ENCODE measurements at places on chromosomes 3 and 15.
A peak's percentile ranks its signal among the peaks of the same experiment; 100 is the strongest.

DNA sequence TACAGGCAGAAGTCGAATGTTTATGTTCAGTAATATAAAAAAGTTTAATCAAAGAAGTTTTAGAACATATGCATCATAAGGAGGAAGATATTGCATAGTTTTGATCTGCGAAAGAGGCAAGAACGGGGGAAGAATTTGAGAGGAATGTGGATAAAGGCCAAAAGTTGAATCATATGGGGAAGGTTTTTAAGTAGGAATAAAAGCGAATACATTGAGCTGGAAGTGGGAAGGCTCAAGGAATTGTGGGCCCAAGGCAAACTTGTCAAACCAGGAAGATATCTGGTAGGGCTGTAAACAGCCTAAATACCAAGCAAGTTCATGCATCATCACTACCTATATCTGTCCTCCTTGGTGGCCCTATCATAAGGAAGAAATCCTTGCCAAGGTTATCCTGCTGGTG is 186.9 kb downstream of the MAGI1 start:
- no peak for DNase-seq

DNA sequence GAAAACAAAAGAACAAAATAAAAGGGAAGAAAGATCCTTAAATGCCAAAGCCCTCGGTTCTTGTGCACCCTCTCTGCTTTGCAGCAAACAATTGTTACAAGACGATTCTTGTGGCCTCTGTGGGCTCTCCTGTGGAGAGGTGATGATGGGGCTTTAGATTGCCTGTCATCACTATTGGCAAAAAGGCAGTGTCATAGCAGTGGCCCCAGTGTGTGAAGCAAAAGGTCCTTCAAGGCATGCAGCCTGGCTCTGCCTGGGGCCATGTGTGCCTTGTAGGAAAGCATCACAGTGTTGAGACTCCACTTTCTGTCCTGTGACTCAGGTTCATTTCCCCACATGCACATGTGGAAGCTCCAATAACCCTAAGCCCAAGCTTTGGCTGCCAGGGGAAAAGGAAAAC is 43.7 kb downstream of the POC1A start:
- no peak for DNase-seq

DNA sequence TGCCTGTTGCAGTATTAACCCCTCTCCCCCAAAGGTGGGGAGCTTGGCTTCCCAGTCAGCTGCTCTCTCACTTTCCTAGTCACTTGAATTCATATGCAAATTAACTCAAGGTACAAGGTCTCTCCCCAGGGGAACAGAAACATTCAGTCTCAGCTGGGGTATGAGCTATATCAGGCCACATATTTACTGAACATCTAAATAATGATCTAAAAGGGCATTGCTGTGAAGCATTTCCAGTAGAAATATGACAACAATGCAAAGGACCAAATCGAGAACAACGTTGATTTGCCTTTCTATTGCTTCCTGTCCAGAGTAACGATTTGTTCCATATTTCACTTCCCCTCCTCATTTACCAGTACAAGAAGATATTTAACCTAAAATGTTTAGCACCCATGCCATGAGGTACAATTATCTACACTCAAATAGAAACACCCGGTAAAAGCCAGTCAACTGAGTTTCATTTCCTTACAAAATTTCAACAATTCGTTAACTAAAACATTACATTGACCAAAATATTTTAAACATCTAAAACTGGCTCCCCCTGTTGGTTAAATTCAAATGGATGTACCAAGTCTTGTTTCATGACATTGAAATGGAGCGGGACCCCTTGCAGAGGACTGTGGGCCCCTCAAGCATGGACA is 36.5 kb upstream of the KLHL6 start:
- no peak for DNase-seq

DNA sequence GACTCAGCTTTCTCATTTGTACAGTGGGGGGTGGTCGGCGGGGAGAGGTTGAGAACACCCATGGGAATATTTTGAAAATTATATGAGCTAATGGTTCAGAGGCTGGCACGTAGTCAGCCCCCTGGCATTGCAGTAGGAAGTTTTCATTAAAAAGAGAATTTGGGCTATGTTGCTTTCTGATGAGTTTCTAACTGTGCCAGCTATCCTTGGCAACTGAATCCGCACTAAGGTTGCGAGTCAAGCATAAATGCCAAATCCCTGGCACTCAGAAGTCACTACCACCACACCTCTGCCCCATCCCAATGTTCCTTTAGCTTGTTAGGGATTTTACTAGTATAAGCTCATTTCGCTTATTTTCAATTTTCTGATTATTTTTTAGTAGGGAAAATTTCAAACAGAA is 91.6 kb downstream of the DNASE1L3 start:
- no peak for DNase-seq

GRCh38 chr3:168249205-168249549 is 153.5 kb upstream of the GOLIM4 start:
- DNase-seq, result no peak

GRCh38 chr15:37007301-37007700 is 93.0 kb downstream of the MEIS2 start:
- DNase-seq, result no peak

DNA sequence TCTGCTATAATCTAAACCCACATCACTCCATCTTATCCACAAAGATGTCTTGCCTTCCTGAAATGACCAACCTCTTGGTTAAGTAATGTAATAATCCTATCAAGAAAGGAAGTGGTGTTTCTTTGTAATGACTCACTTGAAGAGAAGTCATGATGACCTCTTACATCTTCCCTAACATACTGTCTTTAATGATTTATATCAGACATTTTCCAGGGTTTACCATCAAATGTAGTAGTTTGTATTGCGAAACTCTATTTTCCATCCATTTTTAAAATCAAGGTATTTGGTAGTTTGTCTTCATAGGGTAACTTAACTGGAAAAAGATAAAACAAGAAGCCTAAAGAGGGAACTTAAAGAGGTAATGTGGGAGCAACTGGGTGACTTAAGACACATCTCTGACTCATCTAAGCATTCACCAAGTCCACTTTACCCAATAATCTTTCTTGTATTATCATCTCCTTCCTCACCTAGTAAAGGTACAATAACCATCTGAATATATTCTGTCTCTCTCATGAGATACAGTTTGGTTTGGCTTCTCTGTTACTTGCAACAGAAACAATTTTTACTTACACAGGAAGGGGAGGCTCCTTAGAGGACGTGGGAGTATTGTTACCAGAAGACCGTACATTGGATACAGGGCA is 5.7 kb upstream of the MAPK6 start:
- no peak for DNase-seq

DNA sequence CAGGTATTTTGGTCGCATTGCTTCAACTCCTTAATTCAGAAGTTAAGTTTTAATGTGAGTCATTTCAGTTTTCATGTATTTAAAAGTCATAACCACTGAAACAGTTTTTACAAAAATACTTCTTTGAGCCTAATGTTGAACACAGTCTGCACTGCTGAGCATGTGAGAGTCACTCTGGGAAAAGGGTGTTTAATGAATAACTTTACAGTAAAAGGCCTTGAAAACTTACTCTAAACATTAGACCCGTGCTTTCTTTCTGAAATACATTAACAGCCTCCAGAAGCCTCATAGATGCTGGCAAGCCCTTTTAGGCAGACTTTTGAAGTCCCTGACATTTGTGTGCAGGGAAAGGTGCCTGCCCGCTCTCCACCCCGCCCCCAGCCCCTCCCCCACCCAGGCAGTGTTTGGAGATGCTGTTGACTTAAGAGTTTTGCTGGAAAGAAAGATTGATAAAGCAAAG is 68.9 kb upstream of the NR2F2 start:
- no peak for DNase-seq

DNA sequence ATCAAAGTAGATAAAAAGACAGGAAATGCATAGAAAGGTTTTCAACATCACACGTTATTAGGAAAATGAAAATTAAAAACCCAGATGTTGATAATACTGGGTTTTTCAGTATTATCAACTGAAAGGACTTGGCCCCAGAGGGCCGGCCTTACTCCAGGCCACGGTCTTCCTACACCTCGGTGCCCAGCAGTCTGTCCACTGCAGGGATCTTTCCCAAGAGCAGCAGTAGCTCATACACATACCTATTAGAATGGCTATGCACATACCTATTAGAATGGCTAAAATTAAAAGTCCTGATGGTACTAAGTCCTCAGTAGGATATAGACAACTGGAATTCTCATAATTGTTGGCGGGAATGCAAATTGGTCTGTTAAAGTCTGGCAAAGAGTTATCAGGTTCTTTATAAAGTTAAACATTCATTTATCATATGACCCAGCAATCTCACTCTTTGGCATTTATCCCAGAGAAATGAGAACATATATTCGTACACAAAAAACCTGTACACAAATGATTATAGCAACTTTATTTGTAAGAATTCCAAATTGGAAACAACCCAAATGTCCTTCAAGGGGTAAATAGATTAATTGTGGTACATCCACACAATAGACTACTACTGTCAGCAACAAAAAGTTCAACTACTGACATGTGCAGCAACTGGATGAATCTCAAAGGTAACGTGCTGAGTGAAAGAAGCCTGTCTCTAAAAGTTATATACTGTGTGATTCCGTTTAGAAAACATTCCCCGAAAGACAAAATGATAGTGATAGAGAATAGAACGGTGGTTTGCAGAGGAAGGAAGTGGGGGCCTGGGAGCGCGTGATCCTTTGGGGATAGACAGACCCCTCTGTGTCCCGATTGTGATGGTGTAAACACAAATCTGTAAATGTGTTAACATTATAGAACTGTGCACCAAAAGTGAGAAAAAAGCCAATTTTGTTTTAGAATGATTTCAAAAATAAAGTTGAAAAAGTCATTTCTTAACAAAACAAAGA is 62.3 kb downstream of the MCTP2 start:
- no peak for DNase-seq

GRCh38 chr3:106765342-106765741 is 611.9 kb upstream of the CCDC54 start:
- no peak for DNase-seq

DNA sequence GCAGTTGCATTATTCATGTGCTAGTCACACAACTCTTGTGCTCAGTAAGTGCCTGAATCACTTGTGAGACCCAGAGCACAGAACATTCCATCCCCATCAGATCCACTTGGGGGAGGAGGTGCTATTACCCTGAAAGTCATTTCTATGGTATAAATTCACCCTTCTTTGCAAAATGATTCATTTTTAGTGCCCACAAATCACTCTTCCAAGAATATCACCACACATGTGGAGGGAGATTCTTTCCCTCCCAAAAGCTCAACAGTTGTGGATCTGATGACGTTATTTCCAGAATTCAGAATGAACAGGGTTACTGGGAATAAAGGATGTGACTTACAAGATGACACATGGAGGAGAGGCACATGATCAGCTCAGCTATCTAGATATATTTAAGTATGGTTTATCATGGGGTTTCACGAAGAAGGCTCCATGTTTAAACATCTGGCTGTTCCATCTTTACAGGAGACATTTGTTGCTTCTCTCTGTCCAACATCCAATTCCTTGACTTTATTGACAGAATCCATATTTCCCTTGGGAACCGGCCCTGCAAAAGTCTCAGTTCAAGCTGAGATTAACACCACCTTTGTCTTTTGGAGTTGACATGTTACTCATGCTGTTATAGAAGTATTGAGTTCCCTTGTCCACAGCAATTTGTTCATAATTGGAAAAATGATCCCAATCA is 214.2 kb upstream of the PROK2 start:
- no peak for DNase-seq

DNA sequence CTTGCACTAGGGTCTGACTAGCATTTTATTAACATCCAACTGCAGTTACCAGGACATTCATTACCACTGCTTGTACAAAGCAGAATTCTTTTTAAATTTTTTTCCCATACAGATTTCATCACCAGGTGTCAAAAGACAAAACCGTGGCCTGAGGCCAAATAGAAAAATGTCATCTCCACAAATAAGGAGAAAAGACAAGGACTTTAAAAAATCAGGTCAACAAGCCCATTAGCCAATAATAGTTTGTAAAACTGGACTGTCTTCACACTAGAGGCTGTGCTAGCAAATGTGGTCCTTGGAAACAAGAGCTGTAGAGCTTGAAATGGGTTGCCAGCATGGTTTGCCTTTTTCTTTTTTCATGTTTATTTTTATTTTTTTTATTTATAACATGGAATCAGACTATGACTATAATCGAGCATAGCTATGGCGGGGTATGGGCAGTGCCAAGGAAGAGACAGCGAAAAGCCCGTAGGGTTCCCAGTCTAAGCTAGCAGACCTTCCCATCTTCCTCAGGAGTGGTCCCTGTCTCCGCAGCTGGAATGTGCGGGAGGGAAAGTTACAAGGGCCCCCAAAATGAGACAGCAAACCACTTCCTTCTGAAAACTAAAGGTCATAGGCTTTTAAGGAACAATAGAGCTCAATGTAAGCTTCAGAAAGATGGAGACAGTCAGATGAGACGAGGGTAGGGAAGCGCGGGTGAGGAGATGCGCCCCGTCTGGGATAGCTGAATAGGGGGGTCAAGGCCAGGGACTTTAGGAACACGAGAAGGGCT is 1.5 kb downstream of the PTPN9 start:
- no peak for DNase-seq

- no peak for DNase-seq
Measured at GRCh38 chr15:64693134-64693533, 82.3 kb downstream of the RBPMS2 start.

GRCh38 chr15:57992761-57993355 is 72.7 kb downstream of the ALDH1A2 start:
- no peak for DNase-seq

DNA sequence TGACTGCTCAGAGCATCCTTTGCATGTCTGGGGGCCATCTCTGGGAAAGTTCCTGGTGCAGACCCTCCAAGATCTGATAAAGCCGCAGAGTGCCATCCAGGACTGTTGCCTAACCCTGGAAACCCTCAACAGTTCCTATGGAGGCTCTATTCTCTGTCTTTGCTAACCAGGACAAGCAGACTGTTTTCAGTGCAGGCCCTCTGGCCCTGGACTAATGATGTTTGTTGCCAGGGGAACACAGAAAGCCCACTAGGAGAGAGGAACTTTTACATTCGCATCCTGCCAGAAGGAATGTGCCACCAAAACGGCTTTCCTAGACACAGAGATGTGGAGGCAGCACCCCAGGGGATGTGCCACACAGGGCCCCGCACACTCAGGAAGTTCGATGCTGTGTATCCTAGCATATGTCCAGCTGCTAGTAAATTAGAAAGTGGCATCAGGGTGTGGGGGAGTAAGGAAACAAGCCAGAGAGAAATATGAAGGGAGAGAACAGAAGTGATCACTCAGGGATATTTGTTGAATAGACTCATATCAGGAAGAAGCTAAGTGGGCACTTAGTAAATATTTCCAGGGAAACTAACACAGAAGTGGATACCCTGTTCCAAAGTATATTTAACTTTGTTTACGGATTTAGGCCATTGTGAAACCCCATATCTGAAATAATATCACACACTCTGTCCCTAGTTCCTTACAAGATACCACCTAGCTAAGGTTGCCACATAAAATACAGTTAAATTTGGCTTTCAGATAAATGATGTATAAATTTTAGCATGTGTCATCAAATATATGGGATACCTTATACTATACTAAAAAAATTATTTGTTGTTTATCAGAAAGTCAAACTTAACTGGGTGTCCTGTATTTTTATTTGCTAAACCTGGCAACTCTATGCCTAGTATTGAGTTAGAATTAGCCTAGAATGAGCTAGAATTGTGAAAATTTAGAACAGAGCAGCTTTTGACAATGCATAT is 29.9 kb upstream of the TMOD3 start:
- no peak for DNase-seq

- DNase-seq, result no peak
Measured at GRCh38 chr3:140898340-140899180, 43.1 kb upstream of the SLC25A36 start.

GRCh38 chr15:101009176-101009575 is 90.0 kb downstream of the LRRK1 start:
- DNase-seq, result peak; percentile 61

Measured in vagina (tissue), 2 donors.